ENCODE measurements at places on chromosomes 2 and 18.

- no peak for DNase-seq
Observed at GRCh38 chr2:173766537-173767289, 198.5 kb downstream of the SP3 start.

- DNase-seq = no peak
Observed at GRCh38 chr2:230717600-230717999, 5.0 kb downstream of the CAB39 start.

DNA sequence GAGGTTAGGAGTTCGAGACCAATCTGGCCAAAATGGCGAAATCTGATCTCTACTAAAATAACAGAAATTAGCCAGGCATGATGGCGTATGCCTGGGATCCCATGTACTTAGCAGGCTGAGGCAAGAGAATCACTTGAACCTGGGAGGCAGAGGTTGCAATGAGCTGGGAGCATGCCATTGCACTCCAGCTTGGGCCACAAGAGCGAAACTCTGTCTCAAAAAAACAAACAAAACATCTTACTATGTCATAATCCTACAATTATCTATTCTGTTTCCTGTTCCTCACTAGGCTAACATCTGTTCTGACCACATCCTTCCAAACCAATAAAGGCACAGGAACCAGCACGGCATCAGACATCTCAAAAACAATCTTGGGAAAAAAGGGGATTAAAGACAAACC, 361.8 kb upstream of the UBE2E3 start:
- DNase-seq = no peak

DNA sequence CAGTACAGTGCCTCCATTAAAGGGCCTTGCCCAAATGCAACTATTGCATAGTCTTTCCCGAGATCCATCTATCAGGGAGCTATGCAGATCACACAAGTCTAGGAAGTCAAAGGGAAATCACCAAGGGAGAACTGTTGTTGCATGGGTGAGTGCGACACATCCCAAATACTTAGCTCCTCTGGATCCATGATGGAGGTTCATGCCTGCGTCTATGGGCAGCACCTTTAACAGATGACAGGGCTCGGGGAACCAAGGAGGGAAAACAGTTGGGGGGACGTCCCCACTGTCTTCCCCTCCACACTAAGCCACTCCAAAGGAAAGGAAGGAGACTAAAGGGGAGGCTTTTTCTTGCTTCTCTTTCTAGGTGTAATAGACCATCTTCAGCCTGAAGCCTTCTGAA, 552.8 kb upstream of the PKDCC start:
- DNase-seq = no peak

GRCh38 chr2:54419855-54420523, 36.1 kb upstream of the SPTBN1 start:
- DNase-seq = no peak

GRCh38 chr2:45195916-45196315, 186.7 kb upstream of the SIX2 start:
- DNase-seq = no peak

GRCh38 chr2:88638123-88638650, 10.9 kb upstream of the EIF2AK3 start:
- DNase-seq = no peak

DNA sequence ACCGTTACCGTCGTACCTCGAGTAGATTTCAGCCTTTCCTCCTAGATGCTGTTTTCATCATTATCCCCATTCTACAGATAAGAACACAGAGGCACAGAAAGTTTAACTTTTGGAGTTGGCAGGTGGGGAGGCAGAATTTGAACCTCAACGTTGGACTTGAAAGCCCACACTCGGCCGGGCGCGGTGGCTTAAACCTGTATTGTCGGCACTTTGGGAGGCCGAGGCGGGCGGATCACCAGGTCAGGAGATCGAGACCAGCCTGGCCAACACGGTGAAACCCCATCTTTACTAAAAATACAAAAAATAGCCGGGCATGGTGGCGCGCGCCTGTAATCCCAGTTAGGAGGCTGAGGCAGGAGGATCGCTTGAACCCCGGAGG, 11.5 kb downstream of the CATIP start:
- DNase-seq = no peak

DNA sequence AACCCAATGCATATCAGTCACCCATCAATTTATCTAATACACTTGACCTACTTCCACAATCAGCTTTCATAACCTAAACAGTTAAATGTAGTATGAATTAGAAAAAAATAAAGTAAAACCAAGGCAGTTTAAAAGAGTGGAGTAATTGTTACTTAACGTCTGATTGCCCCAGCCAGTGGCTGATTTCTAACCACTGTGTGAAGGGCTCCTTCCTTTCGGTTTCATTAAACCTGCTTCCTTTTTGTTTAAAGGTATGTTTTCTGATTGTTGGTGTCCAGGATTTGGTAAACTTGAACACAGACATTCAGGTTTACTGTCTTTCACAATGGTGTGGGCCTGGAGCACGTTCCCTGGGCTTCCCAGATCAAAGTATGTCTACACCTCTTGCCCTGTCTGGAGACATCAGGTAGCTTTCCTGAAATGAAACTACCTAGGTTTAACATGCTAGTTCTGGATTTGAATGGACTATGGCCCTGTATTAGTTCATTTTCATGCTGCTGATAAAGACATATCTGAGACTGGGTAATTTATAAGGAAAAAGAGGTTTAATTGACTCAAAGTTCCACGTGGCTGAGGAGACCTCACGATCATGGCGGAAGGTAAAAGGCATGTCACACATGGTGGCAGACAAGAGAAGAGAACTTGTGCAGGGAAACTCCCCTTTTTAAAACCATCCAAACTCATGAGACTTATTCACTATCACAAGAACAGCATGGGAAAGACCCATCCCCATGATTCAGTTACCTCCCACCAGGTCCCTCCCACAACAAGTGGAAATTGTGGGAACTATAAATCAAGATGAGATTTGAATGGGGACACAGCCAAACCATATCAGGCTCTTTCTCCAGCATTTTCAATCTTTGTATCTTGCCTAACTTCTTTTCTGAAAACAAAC, 605.2 kb upstream of the ID2 start:
- DNase-seq = no peak

GRCh38 chr2:163132850-163133249, 294.3 kb upstream of the KCNH7 start:
- no peak for DNase-seq

DNA sequence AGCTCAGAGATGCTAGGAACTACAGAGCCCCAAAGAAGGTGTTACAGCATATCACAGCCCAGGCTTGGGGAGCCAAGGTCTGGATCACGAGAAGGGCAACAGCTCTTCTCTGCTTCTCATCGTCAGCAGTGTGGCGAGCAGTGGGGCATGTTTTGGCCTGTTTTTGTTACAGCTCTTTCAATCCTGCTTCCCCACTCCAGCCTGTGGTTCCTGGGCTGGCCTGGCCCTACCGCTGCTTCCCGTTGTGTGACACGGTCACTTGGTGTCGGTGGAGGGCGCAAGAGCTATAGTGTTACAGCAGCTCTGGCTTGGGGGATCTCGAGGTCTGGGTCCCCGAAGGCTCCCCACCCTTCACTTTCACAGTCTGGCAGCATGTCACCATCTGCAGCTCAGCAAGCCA, 870.2 kb downstream of the CBLN2 start:
- DNase-seq = no peak

DNA sequence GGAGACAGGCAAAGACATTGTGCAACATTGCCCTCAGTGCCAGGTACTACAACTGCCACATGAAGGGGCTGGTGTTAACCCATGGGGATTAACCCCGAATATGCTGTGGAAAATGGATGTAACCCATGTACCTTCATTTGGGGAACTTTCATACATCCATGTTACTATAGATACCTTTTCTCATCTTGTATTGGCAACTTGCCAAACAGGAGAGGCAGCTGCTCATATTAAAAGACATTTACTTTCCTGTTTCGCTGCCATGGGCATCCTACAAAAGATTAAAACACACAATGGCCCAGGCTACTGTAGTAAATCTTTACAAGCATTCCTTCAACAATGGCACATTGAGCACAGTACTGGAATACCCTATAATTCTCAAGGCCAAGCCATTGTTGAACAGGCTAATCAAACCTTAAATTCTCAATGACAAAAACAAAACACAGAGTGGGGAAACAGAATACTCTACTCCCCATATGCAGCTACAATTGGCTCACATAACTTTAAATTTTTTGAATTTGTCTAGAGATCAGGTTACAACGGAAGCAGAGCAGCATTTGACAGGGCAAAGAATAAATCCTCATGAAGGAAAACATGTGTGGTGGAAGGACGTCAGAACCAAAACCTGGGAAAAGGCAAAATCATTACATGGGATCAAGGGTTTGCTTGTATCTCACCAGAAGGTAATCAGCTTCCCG, 1723.5 kb upstream of the LRRTM1 start:
- DNase-seq = no peak

DNA sequence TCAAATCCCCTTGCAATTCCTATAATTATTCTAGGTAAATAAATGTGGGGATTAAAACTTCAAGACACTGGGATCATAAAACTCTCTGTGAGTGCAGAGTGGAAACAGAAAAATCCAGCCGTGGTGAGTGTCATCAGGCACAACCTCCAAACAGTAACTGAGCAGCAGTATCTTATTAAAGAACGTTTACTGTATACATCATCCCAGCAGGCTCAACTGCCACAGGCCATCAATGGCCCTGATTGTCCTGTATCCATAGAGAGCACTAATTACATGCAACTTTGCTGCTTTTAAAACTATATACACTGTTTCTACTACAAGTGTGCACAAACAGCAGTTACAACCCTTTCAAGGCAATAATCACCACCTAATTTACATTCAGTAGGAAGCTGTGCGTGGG, 23.9 kb downstream of the GAREM1 start:
- DNase-seq = no peak

DNA sequence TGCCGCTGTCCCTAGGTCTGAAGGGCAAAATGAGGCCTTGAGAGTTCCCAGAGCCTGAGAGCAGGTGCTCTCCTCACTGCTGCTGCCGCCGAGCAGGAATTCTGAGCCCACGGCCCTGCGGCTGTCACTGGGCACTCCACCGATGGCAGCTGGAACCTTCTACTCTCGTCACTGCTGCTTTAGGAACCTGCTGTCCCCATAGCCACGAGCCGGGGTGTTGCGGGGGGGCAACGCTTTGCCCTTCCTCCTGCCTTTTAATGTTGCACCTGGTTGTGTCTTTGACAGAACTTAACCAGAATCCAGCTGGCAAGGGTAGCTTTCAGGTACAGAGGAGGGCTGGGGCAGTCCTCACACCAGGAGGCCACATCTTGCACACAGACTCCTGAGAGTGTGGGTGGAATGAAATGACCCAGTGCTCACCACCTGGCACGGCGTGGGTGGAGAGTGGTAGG, 32.3 kb downstream of the NCK2 start:
- no peak for DNase-seq

DNA sequence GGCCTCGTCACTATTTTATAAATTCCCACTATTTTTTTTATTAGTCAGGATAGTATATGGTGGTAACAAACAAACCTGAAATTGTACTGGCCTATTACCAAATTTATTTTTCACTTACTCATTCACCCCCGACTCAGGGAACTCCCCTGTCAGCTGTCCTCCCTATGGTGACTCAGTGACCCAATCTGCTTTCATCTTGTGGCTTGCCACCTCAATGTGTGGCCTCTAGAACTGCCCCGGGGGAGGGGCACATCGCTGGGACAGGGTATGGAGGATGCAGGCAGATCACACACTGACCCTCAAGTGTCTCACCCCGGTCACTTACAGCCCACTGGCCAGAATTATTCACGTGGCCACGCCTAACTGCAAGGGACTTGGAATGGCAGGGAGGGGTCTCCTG, 71.6 kb downstream of the ACTR2 start:
- DNase-seq = no peak

- no peak for DNase-seq
Observed at GRCh38 chr2:73997813-73998212, 13.1 kb downstream of the TET3 start.

- no peak for DNase-seq
Observed at GRCh38 chr18:11957636-11958035, 23.7 kb upstream of the IMPA2 start.

DNA sequence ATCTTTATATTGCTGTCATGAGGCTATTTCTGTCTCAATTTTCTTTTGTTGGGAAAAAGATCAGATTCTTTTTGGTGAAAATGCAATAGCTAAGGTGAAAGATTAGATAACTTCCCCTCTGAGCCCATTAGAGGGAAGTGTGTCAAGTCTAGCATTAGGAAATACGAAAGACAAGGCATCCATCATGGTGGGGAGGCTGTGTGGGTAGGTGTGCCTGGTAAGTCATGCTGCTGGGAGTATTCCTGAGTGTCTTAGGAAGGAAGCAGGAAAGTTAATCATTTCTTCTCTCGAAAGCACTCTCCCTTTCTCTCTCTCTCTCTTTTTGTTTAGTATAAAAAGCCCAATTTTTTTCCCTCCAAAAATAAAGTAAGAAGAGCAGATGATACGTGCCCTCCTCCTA, 780.2 kb upstream of the FSHR start:
- no peak for DNase-seq

GRCh38 chr2:216043949-216044348, 30.6 kb upstream of the MREG start:
- no peak for DNase-seq

GRCh38 chr2:10775021-10775780, 37.4 kb downstream of the PDIA6 start:
- no peak for DNase-seq

DNA sequence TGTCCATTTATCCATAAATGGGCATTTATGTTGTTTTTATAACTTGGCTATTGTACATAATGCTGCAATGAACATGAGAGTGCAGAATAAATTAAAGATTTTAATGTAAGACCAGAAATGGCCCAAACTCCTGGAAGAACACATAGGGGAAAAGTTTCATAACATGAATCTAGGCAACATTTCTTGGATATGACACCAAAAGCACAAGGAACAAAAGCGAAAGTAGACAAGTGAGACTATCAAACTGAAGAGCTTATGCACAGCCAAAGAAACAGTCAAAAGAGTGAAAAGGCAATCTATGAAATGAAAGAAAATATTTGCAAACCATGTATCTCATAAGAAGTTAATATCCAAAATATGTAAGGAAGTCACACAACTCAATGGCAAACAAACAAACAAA, 5.8 kb downstream of the IL36A start:
- DNase-seq = no peak

- no peak for DNase-seq
Observed at GRCh38 chr2:135198481-135198880, 146.4 kb downstream of the RAB3GAP1 start.

- DNase-seq = no peak
Observed at GRCh38 chr18:52510139-52510538, 170.1 kb downstream of the DCC start.

GRCh38 chr2:237260039-237260620, 153.8 kb downstream of the COL6A3 start:
- no peak for DNase-seq

Data from GM19239 (cell line).